ENCODE measurements at places on chromosomes 5 and 9.

- no peak for DNase-seq
These were observed 47.9 kb downstream of the PRRT1B start for GRCh38 chr9:131593091-131593820.

- no peak for DNase-seq
These were observed 156.0 kb downstream of the ZNF462 start for GRCh38 chr9:107018861-107019545.

DNA sequence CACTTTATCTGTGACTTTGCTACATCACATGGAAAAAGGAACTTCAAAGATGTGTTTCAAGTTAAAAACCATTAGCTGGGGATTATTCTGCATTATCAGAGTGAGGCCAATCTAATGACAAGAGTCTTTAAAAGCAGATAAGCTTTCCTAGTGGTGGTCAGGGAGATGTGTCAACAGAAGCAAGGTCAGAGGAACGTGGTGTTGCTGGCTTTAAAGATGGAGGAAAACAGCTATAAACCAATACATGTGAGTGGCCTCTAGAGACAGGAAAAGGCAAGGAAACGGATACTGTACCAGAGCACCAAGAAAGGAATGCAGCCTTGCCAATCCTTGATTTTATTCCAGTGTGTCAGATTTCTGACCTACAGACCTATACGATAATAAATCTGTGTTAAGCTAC lies 204.2 kb downstream of the TAF11L14 start:
- no peak for DNase-seq

GRCh38 chr9:133286523-133286922 lies 11.5 kb upstream of the ABO start:
- DNase-seq = no peak

Measured in GM18507 (cell line).